ENCODE measurements at places on chromosomes 16 and 17.

- DNase-seq, result no peak
Observed at GRCh38 chr17:13986855-13987254, 82.4 kb upstream of the COX10 start.

GRCh38 chr17:82301916-82302567, 15.4 kb downstream of the CD7 start:
- no peak for DNase-seq

DNA sequence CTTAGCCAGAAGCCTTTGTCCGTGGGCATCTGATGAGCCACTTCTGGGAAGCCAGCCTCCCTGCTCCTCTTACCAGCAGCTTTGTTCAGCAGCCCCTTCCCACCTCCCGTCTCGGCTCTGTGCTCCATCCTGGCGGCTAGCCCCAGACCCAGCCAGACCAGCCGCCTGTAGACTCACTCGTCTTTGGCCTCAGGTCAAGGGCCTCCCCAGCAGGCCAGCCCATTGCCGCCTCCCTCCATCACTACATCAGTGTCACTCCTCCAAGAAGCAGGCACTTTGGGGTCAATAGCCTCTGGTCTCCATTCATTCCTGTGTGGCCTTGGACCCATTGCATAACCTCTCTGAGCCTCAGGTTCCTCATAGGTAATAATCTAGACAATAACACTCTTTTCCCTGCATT, 20.9 kb upstream of the CRHR1 start:
- no peak for DNase-seq

DNA sequence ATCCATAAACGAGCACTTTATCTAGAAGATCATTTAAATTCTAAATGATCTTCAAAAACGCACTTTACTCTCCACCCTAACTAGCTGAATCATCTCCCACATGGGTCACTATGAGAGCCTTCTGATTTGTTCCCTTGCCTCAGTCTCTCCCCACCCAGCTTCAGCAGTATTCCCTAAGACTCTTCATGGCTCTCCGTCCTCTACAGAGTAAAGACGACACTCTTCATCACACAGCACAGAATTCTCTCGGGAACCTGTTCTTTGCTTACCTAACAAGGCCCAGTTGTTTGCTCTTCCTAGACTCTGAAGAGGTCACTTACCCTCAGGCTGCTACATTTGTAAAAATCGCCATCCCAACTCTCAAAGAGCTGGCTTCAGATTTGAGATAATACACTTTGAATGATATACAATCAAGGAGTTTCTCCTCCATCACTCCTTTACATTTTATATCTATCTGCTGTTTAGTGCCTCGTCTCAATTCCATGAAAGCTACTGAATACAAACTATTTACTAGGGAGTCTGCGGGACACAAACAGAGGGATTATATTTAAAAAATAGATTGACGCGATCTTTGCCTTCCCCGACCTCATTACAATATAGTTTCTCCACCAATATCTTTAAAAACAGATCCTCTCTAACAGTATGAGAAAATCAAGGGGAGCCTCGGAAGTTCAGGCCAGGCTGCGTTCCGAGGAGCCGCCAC, 511 bp upstream of the LIG3 start:
- peak; percentile 35 for DNase-seq

GRCh38 chr16:89764711-89765201, 43.4 kb downstream of the ZNF276 start:
- peak; percentile 93 for DNase-seq
